Epithelial cell of alveolus of lung (primary cell): ENCODE measurements at places on chromosomes 6 and 20. TPM values are rescaled to one million over a fixed set of nuclear protein-coding genes. Genes with fewer than 3 reads are reported as not detected.

The PTGIS gene
- 3.6 and 6.3 TPM in 2 replicates for total RNA-seq

The CYP39A1 gene
- 1.9 and 3.4 TPM in 2 replicates for total RNA-seq

The RBM24 gene
- total RNA-seq = 5.6 and 6.1 TPM in 2 replicates

The SLC22A1 gene
- total RNA-seq = not detected in 2 replicates

The CPXM1 gene
- 3.0 and 11.1 TPM in 2 replicates for total RNA-seq

The EDN1 gene
- total RNA-seq = 0.24 and 3.4 TPM in 2 replicates

The HEBP2 gene
- 52.6 and 70.2 TPM in 2 replicates for total RNA-seq
